ENCODE measurements at places on chromosomes 6 and 20.
A peak's percentile ranks its signal among the peaks of the same experiment; 100 is the strongest.

DNA sequence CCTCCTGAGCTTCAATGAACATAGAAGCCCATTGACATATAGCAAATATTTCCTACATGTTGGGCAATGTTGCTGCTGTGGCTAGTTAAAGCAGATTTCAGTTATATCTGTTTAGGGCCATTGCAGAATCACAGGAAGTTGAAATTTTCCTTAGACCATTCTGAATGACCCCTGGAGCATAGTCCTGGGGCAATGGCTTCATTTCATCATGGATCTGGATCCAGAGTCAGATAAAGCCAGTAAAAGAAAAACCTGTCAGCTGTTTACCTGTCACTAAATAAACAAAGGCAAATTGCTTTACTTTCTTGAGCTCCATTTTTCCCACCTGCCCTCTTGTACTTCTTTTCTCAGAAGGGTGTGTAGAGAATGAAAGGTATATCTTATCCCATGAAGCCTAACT, 494.0 kb upstream of the MAP3K7 start:
- no peak for ATAC-seq

GRCh38 chr20:56629464-56630085, 469 bp downstream of the TFAP2C start:
- no peak for ATAC-seq

GRCh38 chr6:105907301-105907700, 178.8 kb upstream of the PRDM1 start:
- no peak for ATAC-seq

DNA sequence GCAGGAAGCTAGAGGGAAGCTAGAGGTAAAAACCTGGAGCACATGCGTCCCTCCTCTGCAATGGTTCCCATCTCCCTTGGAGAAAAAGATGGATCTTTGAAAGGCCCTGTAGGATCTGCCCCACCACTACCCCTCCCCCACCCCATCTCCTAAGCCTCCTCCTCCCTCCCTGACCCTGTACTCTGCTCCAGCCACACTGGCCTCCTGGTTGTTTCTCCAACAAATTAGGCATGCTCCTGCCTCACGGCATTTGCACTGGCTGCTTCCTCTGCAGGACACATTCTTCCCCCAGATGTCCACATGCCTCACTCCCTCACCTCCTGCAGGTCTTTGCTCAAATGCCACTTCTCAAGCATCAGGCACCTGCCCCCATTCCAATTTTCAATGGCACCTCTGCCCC, 45.5 kb downstream of the UBE2V1 start:
- no peak for ATAC-seq

DNA sequence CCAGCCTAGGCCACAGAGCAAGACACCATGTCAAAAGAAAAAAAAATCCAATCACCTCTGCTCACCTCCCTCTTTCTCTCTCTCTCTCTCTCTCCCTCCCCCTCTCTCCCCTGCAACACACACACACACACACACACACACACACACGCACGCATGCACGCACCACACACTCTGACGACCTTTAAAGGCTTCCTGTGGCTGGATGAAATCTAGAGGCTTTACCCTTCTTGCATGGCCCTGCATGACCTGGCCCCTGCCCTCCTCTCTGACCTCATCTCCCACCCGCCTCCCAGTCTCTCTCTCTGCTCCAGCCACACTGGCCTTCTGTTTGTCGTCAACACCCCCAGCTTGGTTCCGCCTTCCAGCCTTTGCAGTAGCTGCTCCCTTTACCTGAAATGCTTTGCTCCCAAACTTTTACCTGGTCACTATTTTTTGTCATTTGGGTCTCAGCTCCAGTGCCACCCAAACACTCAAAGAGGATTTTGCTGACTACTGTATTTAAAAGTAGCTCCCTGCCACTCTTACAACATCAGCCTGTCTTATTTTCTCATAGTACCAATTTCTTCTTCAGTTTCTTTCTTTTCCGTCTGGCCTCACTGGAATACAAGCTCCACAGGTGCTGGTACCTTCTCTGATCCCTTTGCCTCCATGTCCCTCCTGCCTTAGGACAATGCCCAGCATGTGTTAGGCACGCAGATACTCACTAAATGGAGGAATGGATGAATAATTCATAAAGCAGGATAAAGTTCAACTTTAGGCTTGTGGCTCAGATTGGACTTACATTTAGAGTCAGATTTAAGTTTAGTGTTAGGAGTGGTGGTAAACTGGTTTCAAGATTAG, 4.3 kb upstream of the LTA start:
- peak; percentile 29 for ATAC-seq

- ATAC-seq: no peak
Measured at GRCh38 chr6:219641-220198, 72.6 kb upstream of the DUSP22 start.

GRCh38 chr6:127570739-127571389, 6.1 kb upstream of the C6orf58 start:
- ATAC-seq: peak; percentile 54

DNA sequence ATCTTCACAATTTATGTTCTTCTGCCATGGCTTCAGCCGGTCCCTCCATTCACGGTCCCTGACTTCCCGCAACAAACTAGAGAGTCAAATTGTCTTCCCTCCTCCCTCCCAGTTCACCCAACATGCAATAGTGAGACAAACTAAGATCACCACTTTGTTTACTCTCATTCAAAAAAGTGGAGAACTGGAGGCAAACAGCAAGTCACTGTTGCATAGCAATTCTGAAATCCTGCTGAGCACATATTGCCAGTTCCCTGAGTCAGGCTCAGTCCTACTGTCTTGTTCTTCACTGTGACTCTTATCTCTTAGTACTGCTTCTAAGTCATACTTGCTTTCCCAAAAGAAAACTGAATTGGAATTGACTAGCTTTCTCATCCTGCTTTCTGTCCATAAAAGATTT, 287.2 kb upstream of the SASH1 start:
- no peak for ATAC-seq

GRCh38 chr6:145214570-145214969, 520.8 kb downstream of the EPM2A start:
- no peak for ATAC-seq

GRCh38 chr20:44660581-44660980, 9.1 kb upstream of the ADA start:
- peak; percentile 62 for ATAC-seq

DNA sequence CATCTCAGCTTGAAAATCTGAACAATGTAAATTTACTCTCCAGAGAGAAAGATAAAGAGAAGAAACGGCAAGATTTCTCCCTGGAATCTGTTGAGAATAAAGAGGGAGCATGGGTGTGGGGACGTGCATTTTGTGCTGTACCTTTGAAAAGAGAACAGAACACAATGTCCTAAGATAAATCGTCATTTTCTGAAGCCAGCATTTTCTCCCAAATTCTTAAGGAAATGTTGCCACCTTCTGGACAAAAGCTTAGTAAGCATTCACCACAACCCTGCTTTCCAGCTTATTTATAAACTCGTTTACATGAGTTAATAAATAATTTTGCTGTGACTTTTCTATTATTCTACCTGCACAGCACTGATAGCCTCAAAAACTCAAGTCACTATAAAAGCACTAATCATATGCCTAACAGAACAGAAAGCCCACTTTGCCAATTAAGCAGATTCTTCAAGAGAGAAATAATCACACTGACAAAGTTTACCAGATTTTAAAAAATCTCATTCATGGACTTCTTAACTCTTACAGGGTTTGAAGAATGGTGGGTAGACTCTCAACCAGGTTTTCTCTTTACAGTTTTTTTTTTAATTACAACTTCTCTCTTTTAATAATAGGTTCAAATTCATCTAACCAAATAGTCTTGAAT, 155.8 kb downstream of the MBOAT1 start:
- ATAC-seq: no peak

- peak; percentile 41 for ATAC-seq
Measured at GRCh38 chr20:4919047-4919704, 82.1 kb downstream of the SLC23A2 start.

- no peak for ATAC-seq
Measured at GRCh38 chr20:50572938-50573777, 63.0 kb downstream of the PTPN1 start.

GRCh38 chr20:53750827-53751619, 157.4 kb upstream of the ZNF217 start:
- ATAC-seq: peak; percentile 96

- ATAC-seq: no peak
Measured at GRCh38 chr6:101550451-101550850, 156.9 kb downstream of the GRIK2 start.

- no peak for ATAC-seq
Measured at GRCh38 chr6:105522626-105523322, 119.9 kb upstream of the PREP start.

GRCh38 chr6:74607934-74608333, 597.9 kb downstream of the COL12A1 start:
- ATAC-seq: no peak

DNA sequence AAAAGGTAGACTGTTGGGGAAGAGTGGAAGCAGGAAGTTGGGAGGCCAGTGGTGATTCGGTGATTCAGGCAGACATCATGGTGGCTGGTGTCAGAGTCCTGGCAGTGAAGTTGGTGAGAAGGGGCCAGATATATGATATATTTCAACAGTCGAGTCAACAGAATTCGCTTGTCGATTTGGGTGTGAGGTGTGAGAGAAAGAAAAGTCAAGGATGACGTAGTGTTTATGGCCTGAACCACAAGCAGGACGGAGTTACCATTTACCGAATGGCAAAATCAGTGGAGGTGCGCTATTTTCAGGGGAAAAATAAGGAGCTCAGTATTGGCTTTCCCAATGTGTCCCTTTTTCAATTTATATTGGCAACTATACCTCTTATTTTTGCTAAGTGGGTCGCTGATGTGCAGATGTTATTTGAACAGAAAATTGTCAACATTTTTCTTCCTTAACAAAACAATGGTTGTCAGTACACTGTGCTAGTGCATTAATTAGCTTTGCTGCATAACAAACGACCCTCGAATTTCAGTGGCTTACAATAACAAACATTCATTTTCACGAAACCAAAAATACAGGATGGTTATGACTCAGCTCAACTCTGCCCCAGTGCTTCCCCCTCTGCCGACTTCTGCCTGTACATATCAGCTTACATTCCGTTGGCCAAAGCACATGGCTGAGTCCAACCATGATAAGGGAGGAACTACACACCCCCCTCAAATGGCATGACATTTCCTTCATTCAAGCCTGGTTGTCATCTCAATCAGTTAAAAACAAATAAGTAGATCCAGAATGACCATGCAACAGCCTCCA, 255.0 kb upstream of the ZFP64 start:
- ATAC-seq: no peak

GRCh38 chr20:36273414-36274180, 32.5 kb upstream of the DLGAP4 start:
- ATAC-seq: no peak

DNA sequence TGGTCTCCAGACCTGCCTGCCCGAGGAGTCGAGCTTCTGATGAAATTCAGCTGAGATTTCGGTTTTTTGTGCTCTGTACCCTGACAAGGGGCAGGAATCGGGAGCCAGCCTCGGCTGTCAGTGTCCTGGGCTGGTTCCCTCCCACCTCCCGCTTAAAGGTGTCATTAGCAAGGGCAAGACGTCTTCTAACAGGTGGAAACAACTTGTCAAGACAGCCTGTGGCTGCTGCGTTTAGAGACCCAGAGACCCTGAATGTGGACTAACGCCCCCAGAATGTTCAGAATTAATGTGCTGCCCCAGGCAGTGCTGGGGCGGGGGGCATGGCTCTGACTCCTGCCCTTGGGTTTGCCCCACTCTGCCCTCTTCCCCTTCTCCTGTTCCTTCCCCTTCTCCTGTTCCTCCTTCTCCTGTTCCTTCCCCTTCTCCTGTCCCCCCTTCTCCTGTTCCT, 69.7 kb downstream of the PHACTR3 start:
- no peak for ATAC-seq

DNA sequence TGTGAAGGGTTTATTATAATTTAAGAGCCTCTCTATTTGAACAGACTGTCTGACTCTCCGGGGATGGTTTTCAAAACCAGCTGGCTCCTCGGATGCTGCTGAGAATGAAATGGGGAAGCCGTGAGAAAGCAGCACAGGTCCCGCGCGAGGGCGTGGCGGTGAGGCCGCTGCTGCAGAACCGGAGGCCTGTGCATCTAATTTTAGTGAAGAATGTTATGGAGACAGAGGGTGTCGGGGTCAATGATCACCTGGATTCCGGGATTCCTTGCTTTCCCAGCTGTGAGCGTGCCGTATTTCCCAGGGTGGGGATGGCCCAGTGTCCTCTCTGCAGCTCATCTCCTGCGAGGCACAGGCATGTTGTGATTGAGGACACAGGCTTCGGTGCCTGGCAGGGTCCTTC, 348.0 kb downstream of the CDH4 start:
- no peak for ATAC-seq

DNA sequence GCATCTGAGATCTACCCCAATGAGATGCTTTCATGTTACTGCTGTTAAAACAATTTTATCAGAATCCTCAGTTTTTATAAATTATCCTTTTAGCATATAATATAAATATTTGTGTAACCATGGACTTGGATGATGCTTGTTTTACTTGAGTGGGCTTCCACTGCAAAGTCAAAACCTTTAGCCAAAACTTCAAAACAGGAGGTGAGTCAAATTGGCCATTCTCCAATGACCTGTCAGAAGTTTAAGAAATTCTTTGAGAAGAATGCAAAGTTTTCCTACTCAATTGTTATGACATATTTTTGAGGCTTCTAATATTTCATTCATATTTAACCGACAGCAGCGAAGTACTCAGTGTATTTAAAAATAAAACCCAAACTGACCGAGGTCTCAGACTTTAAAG, 507.9 kb downstream of the EYS start:
- no peak for ATAC-seq

DNA sequence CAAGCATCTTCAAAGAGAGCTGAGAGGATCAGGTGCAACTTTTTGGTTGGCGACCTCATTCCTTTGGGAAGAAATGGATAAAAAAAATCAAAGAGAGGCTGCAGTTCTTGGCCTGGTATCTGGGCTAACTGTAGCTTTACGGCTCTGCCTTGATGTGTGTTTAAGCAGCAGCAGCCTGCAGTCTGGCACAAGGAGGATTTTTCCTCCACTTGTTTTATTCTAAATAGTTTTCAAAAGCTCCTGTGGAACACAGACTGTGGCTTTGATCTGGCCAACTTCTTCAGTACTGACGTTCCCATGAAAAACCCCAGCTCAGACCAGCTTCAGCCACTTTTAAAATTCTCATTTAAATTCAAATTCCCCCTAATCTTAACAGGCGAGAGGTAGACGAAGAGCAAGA, 137.3 kb downstream of the HDGFL1 start:
- no peak for ATAC-seq

GRCh38 chr20:57236813-57237584, 29.4 kb downstream of the BMP7 start:
- no peak for ATAC-seq

GRCh38 chr6:130070326-130070725, 51.9 kb downstream of the L3MBTL3 start:
- ATAC-seq: no peak

- no peak for ATAC-seq
Measured at GRCh38 chr6:40341726-40342125, 245.4 kb downstream of the LRFN2 start.

- ATAC-seq: peak; percentile 76
Measured at GRCh38 chr6:137911675-137912191, 44.7 kb downstream of the TNFAIP3 start.
